Small intestine (tissue), 16 donors: ENCODE measurements at places on chromosomes 13 and 19. TPM values are rescaled to one million over a fixed set of nuclear protein-coding genes. Genes with fewer than 3 reads are reported as not detected.

The RPS16 gene
- polyA plus RNA-seq, result 1,341 TPM

The CYP4F8 gene
- polyA plus RNA-seq, result not detected

The PSMD8 gene
- polyA plus RNA-seq, result 147 TPM

The CYP4F2 gene
- 3.8 TPM for polyA plus RNA-seq

The ZNF714 gene
- polyA plus RNA-seq, result 17.1 TPM

DNA sequence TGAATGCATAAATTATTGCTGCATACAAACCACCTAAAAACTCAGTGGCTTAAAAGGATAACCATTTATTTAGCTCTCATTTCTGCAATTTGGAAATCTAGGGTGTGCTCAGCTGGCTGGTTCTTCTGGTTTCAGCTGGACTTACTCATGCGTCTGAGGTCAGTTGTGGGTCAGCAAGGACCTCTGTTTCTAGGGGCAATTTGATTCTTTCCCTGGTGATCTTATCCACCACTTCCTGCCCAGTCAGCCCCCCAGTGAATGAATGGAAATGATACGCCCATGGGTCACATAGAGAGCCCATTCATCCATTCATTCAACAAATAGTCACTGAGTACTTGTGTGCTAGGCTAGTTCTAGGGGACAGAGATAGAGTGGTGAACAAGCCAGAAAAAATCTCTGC lies 9.9 kb downstream of the FXYD5 start:
- no peaks in the 10 kb centered on the region for H3K27me3 ChIP-seq
- peaks cover 2% of the 10 kb centered on the region for H3K36me3 ChIP-seq
- H3K4me3 ChIP-seq, result no peak overlapping the region
- H3K27ac ChIP-seq, result no peak overlapping the region
- H3K4me1 ChIP-seq, result no peaks in the 10 kb centered on the region

GRCh38 chr19:16920816-16921529 lies 32.2 kb downstream of the F2RL3 start:
- H3K4me3 ChIP-seq, result no peak overlapping the region
- H3K27me3 ChIP-seq, result no peaks in the 10 kb centered on the region
- DNase-seq, result no peak
- H3K27ac ChIP-seq, result no peak overlapping the region

DNA sequence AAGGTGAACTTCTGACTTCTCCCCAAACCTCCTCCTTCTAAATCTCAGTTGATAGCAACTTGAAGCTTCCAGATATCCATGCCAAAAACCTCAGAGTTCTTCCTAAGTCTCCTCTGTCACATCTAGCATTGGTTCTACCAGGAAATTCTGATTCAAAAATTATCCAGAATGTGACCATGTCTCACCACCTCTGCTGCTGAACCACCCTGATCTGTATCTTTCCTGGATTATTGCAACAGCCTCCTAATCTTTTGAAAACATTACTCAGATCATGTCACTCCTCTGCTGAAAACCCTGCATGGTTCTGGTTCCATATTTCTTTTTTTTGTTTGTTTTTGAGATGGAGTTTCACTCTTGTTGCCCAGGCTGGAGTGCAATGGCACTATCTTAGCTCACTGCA lies 78.7 kb upstream of the TNFSF11 start:
- H3K27ac ChIP-seq, result no peak overlapping the region
- DNase-seq, result no peak
- no peaks in the 10 kb centered on the region for H3K27me3 ChIP-seq
- no peaks in the 10 kb centered on the region for H3K4me1 ChIP-seq

DNA sequence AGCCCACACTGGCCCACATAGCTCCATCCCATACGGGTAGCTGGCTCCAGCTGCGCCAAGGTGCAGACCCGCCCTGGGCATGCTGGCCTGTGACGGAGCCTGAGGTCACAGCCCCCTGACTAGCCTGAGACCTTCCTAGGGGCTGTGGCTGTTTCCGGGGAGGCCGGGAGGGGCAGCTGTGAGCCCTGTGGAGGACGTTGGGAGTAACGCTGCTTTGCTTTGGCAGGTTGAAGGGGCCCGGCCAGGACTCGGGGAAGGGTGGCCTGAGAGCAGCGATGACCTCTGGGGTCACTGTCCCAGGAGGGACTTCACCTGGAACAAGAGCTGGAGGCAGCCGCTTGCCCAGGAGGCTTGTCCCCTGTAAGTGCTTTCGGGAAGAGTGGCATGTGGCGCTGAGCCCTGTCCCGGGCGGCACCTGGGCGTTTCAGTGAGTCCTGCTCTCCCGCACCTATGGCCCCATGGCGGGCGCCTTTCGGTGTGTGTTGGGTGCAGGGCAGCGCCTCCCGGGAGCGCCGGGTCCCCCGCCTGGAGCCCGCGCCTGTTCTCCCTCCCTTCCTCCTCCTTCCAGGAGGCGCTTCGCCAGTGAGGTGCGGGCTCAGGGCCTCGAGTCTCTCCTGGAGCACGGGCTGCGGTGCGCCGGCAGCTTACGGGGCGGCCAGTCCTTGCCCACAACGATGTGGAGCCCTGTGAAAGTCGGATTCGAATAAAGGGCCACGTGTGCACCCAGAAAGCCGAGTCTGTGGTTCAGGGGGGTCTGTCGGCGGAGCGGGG lies 1.1 kb upstream of the FAM174C start:
- peaks cover 6% of the 10 kb centered on the region for H3K4me1 ChIP-seq
- peak overlapping the region; percentile 36 for H3K4me3 ChIP-seq
- DNase-seq, result no peak
- H3K36me3 ChIP-seq, result peaks cover 87% of the 10 kb centered on the region

GRCh38 chr19:39319892-39320248 lies 793 bp downstream of the LRFN1 start:
- no peak overlapping the region for H3K4me3 ChIP-seq
- DNase-seq, result no peak
- H3K27me3 ChIP-seq, result peaks cover 26% of the 10 kb centered on the region
- H3K27ac ChIP-seq, result no peak overlapping the region
